ENCODE measurements at places on chromosomes 13 and 19. TPM values are rescaled to one million over a fixed set of nuclear protein-coding genes. Genes with fewer than 3 reads are reported as not detected.

FPR3 gene
- total RNA-seq = not detected

CGB8 gene
- not detected for total RNA-seq

PNMA8A gene
- 0.63 TPM for total RNA-seq

PSG7 gene
- not detected for total RNA-seq

PRTN3 gene
- total RNA-seq = not detected

MYH14 gene
- total RNA-seq = not detected

ZNF726 gene
- 18.1 TPM for total RNA-seq

ZNF627 gene
- total RNA-seq = 7.1 TPM

C1QTNF9 gene
- total RNA-seq = not detected

DAND5 gene
- total RNA-seq = 0.26 TPM

RUBCNL gene
- total RNA-seq = not detected

SAMD1 gene
- 81.9 TPM for total RNA-seq

RPL18 gene
- 1,465 TPM for total RNA-seq

ZNF234 gene
- total RNA-seq = 10.1 TPM
